ENCODE measurements at places on chromosomes 2 and 18.
A peak's percentile ranks its signal among the peaks of the same experiment; 100 is the strongest.

DNA sequence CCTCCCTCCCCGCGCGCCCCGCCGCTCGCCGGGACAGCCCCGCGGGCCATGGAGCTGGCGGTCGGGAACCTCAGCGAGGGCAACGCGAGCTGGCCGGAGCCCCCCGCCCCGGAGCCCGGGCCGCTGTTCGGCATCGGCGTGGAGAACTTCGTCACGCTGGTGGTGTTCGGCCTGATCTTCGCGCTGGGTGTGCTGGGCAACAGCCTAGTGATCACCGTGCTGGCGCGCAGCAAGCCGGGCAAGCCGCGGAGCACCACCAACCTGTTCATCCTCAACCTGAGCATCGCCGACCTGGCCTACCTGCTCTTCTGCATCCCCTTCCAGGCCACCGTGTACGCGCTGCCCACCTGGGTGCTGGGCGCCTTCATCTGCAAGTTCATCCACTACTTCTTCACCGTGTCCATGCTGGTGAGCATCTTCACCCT, 865 bp downstream of the GALR1 start:
- no peak for DNase-seq

- no peak for DNase-seq
Measured at GRCh38 chr2:121237336-121237979, 47.5 kb downstream of the TFCP2L1 start.

GRCh38 chr18:63111671-63112402, 207.7 kb downstream of the BCL2 start:
- DNase-seq, result no peak

DNA sequence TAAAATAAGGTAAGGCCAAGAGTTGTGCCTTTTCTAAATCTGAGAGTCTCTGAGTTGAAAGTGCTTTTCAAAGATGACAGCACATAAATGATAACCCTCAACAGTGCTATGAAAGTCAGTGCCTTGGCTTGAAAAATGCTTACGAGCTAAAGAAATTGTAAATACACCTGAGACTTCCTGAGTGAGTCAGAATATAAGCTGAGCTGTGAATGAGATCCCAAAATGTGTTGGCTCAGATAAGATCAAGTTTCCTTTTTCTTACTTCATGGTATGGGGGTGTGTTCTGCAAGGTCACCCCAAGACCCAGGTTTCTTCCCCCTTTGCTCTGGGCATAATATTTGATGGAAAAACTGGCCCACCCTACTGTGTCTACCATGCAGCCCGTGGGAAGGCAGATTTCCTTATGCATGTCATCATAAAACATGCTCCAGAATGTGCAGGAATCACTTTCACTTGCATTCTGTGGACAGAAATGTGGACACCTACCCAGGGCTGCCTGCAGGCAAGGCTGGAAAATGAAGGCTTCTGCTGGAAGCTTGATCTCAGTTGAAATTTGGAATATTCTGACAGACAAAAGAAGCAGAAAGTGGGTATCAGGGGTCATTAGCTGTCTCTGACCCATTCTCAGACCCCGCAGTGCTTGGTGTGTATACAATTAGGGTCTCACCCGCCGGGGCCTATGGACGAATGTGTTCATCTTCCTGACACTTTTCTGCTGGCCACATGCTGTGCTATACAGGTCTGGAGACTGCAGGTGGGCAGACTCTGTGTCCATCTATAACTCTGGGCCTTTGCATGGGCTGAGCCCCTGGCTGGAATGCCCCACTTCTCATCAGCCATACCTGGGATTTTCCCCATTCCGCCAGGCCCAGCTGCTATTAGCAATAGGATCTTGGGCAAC, 212.6 kb downstream of the SH3RF3 start:
- no peak for DNase-seq

DNA sequence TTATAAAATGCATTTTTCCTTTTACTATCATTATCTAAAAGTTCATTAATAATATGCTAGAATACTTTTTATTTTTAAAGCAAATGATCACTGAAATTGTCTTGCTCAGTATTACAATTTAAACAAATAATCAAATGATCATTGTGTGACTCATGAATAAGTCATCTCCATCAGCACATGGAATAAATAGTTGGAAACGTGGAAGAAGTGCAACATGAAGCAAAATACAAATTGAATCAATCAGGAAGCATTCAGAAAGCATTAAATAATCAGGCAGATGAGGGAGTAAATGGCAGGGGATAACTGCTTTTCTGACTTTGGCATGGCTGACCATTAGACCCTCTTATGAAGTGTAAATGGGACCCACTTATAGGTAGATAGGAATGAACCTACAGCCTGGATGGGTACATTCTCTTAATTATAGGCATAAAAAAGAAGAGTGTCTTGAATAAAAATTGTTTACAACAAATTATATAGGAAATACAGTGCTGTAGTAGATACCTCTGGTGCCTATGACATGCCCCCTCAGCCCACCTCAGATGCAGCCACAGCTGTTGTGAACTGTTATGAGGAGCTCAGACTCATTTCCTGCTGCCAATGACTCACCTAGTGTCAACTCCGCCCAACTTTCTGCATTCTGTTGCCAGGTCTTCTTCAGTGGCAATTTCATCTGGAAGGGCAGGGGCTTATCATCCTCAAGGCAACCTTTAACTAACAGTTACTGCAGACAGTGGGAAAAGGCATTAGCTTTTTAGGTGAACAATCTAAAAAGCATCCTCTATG, 936.0 kb downstream of the TRIB2 start:
- DNase-seq, result no peak

- peak; percentile 45 for DNase-seq
Measured at GRCh38 chr2:148614322-148615049, 30.1 kb upstream of the EPC2 start.

DNA sequence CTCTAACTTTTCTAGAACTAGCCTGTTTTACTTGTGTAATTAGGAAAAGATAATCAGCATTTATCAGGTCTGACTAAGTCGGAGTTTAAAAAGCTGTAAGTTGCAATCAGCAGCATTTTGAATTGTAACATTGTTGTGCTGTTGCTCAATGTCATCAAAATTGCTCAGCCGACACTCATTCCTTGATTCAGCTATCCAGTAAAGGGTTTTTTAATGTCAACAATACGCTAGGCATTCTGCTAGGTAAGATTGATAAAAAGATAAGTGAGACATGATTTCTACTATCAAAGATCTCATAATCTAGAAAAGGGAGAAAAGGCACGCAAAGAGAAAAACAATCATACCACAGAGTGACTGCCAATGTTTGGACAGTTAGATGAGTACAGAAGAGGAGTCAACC, 327.1 kb upstream of the CDH2 start:
- no peak for DNase-seq

DNA sequence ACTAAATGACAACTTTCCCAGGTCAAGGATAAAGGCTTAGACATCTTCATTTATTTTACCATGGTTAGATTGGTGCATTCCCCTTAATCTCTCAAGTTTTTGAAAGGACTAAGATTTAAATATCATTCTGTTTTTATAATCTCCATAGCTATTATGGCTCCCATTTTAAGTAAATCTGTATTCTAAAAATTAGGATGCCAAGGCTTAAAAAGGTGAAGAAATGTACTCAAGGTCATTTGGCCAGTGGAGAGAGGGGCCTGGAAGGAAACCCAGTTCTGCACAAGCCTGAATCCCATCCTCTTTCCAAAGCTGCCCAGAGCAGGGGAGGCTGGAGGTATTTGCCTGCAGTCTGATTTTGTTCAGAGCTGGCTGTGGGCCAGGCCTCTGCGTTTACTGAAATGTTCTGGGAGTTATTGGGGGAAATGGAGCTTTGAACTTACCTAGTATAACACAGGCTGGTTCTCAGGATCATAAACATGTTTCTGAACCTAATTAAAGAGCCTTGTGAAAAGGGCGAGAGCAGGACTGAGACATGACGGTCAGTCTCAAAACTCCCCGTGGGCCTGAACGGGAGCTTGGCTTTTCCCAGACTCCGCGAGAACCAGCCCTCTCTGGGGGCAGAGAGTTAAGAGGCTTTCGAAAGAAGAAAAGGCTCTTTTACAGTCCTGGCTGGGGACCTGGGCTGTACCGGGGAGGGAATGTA, 85.6 kb downstream of the DDX1 start:
- peak; percentile 8 for DNase-seq

GRCh38 chr18:67733088-67733487, 216.6 kb upstream of the DSEL start:
- peak; percentile 36 for DNase-seq

GRCh38 chr2:237393523-237393922, 20.4 kb downstream of the COL6A3 start:
- no peak for DNase-seq

DNA sequence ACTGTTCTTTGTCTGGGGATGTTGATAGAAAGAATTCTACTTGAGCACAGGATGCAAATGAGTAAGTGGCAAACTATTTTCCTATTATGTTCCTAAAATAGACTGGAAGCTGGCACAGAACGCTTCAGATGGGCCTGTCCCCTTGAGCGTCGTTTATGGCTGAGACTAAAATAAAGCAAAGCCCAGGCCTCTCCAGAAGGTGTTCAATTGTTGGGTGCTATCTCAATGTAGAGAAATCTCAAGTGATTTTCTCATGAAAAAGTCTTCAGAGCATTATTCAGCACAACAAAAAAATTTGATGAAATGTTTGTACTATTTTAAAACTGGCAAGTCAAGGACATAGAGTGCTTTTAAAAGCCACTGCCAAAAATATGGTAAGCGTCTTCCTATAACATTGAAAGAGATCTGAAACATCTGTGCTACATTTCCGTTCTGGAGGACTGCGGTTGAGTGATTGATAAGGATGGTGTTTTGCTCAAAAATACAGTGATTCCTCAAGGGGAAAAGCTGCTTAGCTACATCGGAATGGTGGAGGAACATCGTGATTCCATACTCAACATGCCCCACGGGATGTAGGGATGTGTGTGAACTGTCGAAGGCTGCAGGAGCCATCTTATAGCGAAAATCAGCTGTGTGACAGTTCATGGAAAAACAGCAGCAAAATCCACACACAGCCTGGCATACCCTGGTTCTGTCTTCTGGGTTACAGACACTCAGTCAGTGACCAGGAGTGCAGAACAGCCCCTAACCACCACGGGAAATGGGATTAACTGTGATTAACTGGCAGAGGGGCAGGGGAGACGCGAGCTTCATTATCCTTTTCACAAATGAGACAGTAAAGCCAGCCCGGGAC, 10.4 kb upstream of the LRRFIP1 start:
- peak; percentile 76 for DNase-seq

DNA sequence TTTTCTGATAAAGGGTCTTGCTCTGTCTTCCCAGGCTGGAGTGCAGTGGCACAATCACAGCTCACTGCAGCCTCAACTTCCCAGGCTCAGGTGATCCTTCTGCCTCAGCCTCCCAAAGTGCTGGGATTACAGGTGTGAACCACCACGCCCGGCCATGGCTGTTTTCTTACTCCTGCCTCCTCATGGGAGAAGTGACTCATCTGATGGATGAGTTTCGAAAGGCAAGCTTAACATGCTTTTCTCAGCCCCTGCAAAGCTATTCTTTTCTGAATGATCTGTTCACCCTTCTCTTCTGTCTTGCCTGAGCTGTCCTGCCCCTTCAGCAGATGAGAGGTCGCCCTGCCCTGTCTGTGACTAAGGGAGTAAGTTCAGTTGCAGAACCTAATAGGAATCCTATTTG, 929 bp upstream of the CREG2 start:
- peak; percentile 37 for DNase-seq

- DNase-seq, result peak; percentile 17
Measured at GRCh38 chr18:61400716-61401115, 67.5 kb downstream of the CDH20 start.

DNA sequence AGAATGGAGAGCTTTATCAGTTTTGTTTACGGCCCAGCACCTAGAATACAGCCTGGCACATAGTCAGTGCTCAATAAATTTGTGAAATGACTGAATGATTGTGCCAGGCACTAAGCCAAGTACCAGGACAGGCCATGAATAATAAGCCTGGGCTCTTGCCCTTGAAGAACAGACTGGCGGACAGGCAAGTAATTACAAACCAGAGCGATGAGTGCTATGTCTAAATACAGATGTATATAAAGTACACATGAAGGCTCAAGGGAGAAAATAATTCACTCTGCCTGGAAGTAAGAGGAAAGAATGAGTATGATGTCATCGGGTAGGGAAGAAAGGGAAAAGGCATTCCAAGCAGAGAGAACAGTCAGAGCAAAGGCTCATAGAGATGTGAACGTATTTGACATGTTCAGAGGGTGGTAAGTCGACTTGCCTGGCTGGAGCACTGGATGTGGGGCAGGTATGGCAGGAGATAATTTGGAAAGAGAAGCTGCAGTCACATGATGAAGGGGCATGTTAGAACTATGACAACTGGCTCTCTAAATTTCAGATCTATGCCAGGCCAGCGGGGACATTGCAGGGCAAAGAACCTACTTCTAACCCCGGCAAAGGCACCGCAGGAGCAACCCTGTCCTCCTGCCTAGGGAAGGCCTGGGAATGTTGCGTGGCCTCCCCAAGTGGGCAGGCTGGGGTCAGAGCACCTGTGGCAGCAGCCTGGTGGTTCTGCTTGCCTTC, 119.1 kb upstream of the STPG4 start:
- peak; percentile 66 for DNase-seq

- peak; percentile 1 for DNase-seq
Measured at GRCh38 chr18:78242254-78242643, 737.4 kb upstream of the SALL3 start.

DNA sequence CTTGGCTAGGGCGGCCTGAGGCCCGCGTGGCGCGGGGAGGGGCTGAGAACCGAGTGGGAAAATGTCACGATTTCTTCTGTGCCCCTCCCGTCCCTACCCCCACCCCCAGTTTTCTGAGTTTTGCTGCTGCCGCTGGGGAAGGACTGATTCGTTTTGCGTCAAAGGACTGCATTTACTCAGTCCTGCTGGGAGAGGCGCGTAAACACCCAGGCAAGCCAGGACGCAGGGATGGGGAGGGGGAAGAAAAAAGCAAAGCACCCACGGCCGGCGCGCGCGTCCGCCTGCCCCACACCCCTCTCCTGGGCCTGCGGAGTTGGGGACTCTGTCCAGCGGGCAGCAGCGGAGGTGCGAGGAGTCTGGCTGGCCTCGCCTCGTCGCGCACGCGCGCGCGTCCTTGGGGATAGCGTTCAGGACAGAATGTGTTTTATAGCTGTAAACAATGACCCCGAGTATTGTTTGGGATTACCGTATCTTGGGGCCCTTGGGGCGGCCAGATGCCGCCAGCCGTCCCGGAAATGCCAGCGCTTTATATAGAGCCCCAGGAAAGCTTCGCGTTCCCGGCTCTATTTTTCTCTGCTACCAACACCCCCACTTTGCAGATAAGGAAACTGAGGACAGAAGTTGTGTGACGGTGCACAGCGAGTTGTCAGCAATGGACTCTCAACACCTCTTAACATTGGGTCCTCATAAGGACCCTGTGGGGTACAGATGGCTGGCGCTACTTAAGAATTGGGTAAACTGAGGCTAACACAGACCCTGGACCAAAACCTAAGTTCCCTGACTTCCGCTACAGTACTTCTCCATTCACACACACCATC, 1.7 kb upstream of the FOSL2 start:
- peak; percentile 93 for DNase-seq

DNA sequence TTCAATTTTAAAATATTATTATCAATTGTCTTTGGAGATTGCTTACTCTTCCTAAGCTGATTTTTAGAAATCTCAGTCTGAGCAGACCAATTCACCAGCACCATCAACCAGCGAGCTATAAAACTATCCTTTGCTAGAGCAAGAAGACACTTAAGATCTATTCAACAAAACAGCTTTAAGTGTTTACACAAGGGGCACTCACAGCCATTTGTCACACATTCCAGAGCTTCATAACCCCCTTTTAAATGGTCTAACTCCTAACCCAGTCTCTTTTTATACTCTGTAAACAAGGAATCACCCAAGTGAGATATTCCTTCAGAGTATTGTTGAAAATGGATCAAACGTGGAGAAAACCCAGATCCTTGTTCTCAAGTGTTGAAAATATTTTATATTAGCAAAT, 1294.1 kb upstream of the CHAC2 start:
- DNase-seq, result no peak

- DNase-seq, result peak; percentile 94
Measured at GRCh38 chr2:226515344-226516055, 284.1 kb downstream of the IRS1 start.

- DNase-seq, result no peak
Measured at GRCh38 chr2:149686136-149687051, 98.8 kb upstream of the MMADHC start.
